ENCODE measurements at places on chromosomes 2 and 18.

- DNase-seq, result no peak
Measured at GRCh38 chr2:29627279-29627711, 294.1 kb downstream of the ALK start.

DNA sequence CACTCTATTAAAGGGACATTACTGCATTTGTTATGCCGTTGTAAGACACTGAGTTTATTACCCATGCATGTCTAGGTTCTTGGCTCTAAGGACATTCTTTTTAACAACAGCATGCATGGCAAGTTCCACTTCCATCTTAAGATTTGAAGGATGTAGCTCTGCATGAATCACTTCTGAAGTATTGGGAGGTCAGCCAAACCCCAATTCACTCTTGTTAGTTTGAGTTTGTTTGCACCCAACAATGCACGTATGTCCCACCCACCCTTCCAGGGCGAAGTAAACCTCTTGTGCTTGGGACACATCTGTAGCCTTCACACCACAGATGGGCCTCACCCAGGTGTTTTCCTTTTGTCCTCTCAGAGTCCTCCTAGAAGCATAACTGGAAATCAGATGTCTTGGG is 5.6 kb upstream of the LAMA3 start:
- no peak for DNase-seq

GRCh38 chr2:2839782-2840531 is 508.9 kb upstream of the MYT1L start:
- no peak for DNase-seq

- DNase-seq, result no peak
Measured at GRCh38 chr2:233991196-233991595, 59.3 kb upstream of the SPP2 start.

DNA sequence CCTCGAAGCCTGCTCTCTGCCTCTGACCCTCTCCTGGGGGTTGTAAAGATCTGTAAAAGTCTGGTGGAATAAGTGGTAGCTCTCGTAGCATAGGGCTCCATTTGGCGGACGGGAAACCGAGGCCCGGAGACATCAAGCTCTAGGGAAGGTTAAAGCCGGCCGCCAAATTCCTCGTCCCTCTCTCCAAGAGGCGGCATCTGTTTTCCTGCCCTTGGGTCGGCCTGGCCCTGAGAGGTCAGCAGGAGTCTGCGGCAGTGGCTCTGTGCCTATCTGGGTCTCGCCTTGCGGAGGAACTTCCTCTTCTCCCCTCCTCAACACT is 72.4 kb downstream of the TEX51 start:
- no peak for DNase-seq

- DNase-seq, result no peak
Measured at GRCh38 chr2:180662521-180662920, 317.9 kb upstream of the UBE2E3 start.

- no peak for DNase-seq
Measured at GRCh38 chr2:328761-329160, 40.9 kb upstream of the ALKAL2 start.

DNA sequence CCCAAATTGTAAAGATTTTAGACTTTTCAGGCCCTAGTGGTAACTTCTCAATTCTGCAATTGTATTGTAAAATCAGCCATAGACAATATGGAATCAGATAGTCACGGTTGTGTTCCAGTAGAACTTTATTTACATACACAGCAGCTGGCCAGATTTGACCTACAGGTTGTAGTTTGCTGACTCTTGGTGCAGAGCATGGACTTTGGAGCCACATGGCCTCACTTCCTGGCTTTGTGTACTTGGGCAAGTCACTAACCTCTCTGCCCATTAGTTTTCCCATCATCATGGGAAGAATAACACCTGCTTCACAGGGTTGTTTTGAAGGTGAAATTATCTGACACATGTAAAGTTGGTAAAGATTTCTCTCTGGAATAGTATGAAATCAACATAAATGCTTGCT is 147.6 kb downstream of the TMEM200C start:
- no peak for DNase-seq

DNA sequence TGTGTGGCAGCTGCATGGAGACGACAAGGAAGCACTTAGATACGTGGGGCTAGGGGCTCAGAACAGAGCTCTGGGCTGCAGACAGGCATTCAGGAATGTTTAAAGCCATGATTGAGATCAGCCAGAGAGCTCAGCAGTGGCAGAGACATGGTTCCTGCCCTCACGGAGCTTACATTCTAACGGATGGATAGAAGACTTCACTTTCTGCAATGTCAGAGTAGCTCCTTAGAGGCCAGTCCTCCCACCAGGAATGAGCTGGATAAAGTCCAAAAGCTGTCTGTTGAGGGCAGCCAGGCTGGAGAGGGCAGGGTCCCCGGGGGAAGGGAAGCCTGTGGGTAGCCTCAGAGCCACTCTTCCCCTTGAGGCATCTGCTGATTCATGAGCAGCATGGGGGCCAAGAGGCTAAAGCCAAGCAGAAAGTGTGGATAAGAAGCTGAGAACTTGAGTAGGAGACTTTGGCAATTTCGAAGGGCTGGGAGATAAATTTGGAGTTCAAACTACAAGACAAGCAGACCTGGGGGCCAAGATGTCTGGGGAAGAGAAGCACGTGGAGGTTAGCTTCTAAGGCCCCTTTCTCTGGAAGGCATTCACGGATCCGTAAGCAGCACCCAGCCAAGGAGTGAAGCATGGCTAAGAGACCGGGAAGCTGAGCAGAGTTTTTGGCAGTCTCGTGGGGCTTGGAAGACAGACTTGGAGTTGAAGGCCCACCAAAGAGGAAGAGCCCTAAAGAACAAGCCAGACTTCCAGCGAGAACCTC is 9.7 kb upstream of the CIB4 start:
- DNase-seq, result no peak

DNA sequence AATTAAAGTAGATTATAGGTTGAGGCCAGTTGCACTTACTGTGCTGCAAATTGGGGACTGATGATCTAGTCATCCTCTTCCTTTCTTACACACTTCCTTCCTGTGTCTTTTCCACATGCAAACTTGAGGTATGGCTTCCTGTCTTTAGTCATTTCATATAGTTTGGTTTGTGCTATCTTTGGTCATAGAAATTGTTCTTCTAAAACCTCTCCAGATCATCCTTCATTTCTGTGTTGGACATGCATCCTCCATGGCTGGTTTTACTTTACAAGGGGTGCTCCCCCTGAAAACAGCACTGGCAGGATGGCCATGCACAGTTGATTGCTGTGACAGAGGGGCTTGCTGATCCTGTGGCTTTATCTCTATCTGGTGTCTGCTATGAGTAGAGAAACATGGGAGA is 36.5 kb downstream of the MGAT5 start:
- no peak for DNase-seq

DNA sequence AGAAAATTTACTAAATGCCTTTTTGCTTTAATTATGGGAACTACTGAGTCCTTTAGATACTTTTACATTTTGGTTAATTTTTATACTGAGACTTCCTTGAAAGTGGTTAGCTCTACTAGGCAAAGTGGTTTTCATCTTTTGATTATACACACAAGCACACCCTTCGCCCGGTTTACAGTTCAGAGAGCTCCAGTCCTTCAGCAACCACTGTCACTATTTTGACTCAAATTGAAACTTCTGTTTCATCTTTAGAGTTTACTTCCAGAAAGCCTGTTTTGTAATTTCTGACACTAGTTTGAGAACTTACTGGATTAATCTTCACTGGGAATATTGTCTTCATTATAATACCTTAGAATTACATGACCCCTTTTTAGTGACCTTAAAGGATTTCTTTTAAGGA is 140.3 kb upstream of the FOSL2 start:
- no peak for DNase-seq

- no peak for DNase-seq
Measured at GRCh38 chr2:85913884-85914881, 25.4 kb upstream of the ST3GAL5 start.

GRCh38 chr2:59025157-59025757 is 784.1 kb upstream of the FANCL start:
- DNase-seq, result peak; percentile 50

- no peak for DNase-seq
Measured at GRCh38 chr2:5703166-5703565, 11.0 kb downstream of the SOX11 start.

DNA sequence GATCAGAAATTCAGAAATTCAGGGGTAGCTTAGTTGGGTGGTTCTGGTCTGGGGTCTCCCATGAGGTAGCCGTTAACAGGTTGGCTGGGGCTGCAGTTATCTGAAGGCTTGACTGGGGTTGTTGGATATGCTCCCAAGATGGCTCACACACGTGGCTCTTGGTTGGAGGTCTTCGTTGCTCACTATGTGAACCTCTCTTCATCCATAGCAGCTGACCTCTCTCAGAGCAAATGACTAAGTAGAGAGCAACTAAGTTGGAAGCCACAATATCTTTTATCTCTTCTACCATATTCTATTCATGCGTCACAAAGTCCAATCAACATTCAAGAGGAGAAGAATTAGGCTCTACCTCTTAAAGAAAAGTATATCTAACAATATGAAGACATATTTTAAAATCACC is 38.7 kb upstream of the SERTAD2 start:
- DNase-seq, result no peak

- DNase-seq, result no peak
Measured at GRCh38 chr2:20624884-20625485, 25.9 kb downstream of the HS1BP3 start.

GRCh38 chr2:239721991-239722759 is 303.0 kb downstream of the NDUFA10 start:
- no peak for DNase-seq

DNA sequence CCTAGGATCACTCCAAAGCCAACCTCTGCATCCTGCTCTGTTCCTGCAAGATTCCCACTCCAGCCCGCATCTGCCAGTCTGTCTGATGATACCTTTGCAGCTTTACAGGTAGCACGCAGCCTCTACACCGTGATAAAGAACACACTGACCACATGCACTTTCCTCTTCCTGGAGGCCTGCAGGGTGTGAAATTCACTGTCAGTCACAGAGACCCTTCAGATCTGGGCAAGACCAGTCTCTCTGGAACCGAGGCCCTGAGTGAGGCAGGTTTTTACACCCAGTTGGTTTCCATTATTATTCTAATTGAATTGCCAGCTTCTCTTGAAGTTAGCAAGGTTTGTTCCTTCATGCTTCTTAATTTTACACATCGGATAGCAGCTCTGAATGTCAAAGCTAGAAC is 30.5 kb upstream of the TWIST2 start:
- DNase-seq, result no peak

DNA sequence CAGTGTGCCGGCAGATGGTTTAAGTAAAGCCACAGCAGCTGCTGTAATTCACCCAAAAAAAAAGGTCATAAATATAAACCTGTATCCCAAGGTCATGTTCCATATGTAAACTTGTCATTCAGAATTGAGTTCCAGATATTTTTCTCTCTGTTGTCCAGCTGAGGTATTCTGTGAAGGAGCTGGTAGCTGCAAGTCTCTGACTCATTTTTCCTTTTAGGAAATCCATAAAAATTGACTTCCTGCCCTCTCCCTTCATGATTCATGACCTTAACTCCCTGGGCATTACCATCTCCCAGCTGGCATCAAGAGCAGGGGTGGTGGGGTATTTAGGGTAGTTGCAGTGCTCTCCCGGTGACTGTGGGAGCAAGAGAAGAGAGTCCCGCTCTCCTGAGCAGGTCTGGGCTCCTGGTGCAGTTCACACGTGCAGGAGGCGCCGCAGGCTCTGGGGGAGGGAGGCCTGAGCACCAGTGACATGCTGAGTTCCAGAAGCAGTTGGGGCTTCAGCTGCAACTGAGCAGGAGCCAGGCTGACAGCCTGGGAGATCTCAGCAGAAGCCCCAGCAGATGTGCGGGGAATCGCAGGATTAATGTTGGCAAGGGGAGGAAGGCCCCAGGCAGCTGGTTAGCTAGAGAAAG is 192.6 kb downstream of the MGAT5 start:
- no peak for DNase-seq

DNA sequence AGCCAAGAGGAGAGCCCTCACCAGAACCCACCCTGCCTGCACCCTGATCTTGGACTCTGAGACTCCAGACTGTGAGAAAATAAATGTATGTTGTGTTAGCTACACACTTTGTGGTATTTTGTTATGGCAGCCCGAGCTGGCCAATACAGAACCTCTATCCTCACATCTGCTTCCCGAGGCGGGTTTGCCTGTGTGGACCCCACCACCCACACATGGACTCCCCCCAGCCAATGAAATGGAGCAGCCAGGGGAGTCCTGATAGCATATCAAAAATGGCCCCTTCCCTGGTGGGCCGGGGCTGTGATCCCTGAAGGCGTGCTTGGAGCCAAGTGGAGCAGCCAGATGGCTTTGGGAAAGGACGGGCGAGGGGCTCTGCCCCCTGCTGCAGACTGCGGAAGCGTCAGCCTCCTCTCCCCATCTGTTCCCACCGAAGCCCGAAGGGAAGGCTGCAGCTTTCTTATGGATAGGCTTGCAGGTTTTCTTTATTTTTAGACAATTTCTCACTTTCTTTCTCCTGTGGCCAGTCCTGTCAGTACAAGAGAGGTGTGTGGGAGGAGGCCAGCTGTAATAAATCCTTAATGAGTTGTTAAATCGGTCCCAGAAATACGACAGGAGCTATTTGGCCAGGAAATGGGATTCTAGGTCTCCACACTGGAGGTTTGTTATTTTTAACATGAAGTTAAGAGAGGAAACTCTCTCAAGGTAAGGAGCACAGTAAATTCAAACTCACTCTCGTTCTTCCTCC is 34.4 kb downstream of the TEX51 start:
- no peak for DNase-seq

GRCh38 chr18:9708434-9709303 is 568 bp downstream of the RAB31 start:
- peak; percentile 31 for DNase-seq

DNA sequence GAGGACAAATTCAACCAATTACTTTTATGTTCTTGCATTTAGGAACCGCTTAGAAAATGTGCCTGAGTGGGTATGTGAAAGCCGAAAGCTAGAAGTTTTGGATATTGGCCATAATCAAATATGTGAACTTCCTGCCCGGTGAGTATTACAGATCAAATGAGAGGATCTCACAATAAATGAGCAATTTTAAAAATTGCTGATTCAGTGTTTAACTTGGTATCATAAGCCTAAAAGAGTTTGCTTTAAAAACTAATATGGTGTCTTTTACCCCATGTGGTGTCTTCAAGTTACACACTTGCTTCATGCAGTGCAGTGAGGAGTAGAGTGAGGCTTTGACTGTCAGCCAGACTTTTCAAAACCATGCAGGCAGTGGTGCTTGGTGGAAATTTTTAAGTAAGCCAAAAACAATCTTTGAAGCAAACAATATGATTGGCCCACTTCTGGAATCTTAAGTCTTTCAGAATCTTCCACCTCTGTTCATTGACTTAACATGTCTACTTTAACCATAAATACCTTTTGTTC is 199.6 kb downstream of the PHLPP1 start:
- no peak for DNase-seq

- DNase-seq, result no peak
Measured at GRCh38 chr2:159124441-159124911, 156.0 kb downstream of the TANC1 start.

GRCh38 chr2:127685410-127686080 is 10.2 kb upstream of the LIMS2 start:
- DNase-seq, result no peak

DNA sequence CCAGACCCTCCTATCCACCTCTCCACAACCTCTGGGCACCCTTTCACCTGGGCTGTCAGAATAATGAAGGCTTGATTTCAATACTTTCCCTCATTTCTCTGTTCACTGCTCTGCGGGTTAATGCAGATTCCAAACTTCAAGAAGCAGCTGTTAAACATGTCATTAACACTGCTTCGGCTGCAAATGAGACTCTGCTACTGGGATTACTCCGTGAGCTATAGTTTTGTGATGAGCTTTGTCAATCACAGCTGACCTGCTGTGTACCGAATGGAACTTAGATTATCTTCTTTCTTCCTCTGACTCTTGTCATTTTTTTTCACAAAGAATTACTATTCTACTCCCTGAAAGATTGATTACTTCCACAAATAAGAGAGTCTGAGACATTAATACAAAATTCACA is 160.5 kb downstream of the TMEM182 start:
- no peak for DNase-seq

- DNase-seq, result no peak
Measured at GRCh38 chr18:39846265-39846664, 2108.8 kb upstream of the PIK3C3 start.
